Fibroblast of skin of left quadriceps (primary cell): ENCODE measurements at places on chromosomes 3 and 15.

DNA sequence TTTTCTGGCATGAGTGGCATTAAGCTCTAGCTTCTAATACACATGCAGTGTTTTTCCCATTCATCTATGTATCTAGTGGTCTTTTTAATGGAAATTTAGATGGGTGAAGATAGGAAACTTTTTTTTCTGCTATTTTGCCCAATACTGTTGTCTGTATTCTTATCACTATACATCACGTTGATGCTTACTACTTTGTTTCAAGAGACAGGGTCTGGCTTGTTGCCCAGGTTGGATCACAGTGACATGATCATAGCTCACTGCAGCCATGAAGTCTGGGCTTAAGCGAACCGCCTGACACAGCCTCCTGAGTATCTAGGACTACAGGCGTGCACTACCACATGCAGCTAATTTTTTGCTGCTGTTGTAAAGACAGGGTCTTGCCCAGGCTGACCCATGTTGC, 84.6 kb downstream of the PEAK1 start:
- peak; percentile 18 for DNase-seq

- no peak for DNase-seq
Measured at GRCh38 chr3:129892486-129892856, 1.0 kb downstream of the TMCC1 start.

DNA sequence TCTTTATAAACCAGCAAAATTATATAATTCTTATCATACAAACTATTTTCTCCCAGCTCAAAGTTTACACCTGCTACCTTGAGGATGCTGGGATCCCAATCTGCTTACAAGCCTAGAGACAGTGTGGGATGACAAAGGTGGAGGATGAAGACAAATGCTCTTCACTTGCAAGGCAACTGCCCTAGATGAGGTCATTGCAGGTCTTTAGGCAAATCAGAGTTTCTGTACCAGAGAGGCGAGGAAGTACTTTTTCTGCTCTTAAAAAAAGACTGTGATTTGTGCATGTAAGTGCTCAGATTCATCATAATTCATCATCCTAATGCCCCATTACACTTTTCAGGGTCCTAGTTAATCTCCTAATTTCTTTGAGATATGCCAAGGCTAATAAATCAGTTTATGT, 376.1 kb downstream of the ZPLD1 start:
- DNase-seq, result no peak

DNA sequence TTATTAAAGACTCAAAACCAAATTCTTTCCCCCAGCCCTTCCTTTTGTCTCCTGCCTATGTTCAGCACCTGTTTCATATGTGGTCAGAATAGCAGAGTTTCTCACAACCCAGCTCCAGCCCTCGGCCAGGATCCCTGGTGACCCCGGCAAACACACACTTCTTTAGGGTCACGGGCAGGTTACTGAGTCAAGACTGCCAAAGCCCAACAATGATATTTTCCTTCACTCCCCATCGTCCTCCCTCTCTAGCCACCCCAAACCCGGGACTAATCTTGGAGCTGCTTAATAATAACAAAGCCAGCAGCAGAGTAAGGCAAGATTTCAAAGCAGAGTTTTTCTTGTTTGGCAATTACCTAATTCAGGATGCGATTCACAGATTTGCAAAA, 25.5 kb downstream of the RARB start:
- no peak for DNase-seq

- DNase-seq, result no peak
Measured at GRCh38 chr15:85750319-85751290, 44.1 kb downstream of the KLHL25 start.

GRCh38 chr3:178971614-178972013, 100.0 kb downstream of the ZMAT3 start:
- no peak for DNase-seq

DNA sequence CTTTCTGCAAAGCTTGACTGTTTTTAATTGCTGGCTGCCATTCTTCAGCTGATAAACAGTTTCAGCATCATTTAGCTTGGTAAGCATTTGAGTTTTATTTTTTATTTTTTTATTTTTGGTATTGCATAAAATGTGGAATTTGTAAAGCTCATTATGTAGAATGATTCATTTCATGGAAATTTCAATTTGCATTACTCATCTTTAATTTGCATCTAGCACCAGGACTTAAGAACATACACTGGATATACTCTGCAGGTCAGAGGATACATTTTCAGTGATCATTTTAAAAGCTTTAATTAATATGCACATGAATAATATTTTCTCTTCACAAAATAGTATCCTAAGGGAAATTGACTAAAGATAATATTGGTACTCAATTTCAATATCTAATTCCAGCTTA, 732.4 kb upstream of the BCHE start:
- DNase-seq, result peak; percentile 28

DNA sequence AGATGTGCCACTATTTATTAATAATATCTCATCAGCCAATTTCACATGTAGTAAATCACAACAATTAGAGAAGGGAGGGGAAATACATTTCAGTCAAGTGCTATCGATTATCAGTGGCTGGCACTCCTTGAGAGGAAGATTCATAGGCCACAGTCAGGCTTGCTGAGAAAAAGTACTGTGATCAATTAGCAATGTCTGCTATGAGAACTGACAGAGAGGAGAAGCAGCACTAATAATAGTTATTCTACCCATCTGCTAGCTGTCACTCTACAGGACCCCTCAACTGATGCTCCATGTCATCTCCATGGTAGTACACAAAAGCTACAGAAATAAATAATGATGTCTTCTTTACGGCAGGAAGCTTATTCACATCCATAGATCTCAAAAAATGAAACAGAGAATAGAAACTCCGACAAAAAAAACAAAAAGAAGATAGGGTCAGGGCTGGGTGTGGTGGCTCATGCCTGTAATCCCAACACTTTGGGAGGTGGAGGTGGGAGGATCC, 351.3 kb downstream of the FOXP1 start:
- no peak for DNase-seq

- DNase-seq, result no peak
Measured at GRCh38 chr15:46918462-46919140, 798.7 kb upstream of the SEMA6D start.

- DNase-seq, result peak; percentile 75
Measured at GRCh38 chr15:90402223-90402622, 14.2 kb downstream of the IQGAP1 start.

DNA sequence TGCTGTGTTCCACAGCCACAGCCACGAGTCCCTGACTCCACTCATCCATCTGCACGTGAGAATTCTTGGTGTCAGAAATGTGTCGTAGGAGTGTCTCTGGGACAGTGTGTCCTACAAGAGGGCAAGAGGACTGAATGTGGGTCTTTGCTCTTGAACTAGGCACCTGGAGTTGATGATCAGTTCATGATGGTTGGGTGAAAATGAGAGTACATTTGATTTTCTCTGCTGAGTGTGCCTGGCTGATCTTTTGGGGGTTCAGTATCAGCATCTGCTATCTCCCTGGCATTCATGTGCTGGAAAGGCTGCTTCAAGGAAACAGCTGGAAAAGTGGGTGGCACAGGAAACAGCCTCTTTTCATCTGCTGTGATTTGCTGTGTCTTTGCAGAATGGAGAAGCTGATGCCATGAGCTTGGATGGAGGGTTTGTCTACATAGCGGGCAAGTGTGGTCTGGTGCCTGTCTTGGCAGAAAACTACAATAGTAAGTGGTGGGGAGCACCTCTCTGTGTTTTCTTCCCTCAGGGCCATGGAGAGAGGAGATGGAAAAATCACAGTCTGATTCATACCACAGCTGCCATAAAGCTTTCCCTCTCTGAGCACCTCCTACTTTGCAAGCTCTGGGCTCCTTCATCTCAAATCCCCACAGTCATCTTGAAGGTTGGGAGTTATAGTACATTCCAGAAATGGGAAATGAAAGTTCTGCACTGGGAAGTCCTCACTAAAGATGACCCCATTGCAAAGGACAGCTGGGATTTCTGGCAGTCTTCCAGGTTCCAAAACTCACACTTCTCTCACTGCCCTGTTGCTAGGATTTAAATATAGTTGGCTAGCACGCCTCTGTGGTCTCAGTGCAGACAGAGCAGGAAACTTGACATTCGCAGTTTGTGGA, 17.8 kb downstream of the TF start:
- no peak for DNase-seq

DNA sequence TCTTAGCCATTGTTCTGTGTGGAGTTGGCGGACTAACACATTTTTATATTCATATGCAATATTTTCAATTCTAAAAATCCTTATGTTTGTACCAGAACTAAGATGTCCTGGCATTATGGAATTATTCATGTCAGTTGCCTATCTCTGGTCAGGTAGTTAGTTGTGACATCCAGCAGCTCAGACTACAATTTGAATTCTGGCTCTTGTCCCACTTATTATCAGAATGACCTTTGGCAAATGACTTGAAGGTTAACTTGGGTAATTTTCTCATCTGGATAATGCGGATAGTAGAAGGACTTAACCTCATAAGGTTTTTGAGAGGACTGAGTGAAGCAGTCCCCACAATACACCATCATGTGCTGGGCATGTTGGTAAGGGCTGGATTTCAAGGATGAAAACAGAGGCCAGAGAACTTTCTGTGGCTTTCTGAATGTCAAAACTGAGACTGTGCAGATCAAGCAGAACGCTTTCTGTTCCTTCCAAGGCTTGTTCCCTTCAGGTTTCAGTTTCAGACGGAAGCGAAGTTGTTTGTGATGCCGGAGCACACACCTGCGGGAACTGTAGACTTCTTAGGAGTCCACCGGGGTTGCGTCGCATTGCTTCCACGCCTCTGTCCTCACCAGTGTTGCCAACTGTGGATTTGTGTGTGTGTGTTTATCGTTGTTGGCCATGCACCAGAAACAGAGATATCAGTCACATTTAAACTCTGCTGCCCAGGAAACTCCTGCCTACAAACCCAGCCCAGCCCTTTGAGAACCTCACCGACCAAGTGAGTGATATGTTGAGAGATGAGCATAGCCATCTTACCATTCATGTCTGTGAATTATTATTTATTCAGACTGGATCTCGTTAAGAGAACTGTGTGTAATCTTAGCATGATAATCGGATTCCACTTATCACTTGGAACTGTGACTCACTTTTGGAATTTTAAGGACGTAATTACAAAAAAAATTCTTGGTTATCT, 76.0 kb downstream of the PTPRG start:
- no peak for DNase-seq

- peak; percentile 69 for DNase-seq
Measured at GRCh38 chr15:83320404-83320803, 35.9 kb upstream of the BNC1 start.

- no peak for DNase-seq
Measured at GRCh38 chr3:58627570-58627885, 39.0 kb downstream of the FAM3D start.

- no peak for DNase-seq
Measured at GRCh38 chr3:32349184-32349583, 42.5 kb upstream of the CMTM7 start.

GRCh38 chr3:89072642-89073041, 34.8 kb upstream of the EPHA3 start:
- DNase-seq, result no peak

DNA sequence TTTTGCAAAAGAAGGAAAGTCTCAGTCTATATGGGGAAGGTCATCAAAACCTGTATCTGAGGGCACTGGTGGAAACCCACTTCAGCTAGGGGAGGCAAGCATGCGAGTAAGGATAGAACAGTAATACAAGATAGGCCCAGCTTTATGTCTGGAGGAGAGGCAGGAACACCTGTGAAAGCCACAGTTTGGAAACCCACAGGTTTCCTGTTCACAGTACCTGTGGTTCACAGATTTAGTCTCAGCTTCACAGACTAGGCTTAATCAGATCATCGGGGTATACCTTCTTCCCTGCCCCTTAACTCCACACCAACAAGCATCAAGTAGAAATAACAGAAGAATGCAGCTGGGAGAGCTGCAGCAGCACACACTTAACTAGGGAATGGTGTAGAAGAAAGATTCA, 36.2 kb downstream of the C2CD4B start:
- no peak for DNase-seq

DNA sequence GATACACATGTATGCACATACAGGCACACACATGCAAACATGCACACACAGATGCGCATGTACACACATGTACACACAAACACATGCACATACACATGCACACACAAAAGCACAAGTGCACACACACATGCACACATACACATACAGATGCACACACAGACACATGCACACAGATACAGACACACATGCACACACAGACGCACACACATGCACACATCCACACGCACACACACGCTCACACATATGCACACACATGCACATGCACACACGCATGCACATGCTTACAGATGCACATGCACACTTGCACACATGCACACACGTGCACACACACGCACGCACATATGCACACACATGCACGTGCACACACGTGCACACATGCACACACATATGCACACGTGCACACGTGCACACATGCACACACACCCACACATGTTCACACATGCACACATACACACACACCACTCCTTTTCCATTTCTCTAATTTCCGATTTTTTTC, 283.8 kb upstream of the FRG2C start:
- DNase-seq, result no peak

DNA sequence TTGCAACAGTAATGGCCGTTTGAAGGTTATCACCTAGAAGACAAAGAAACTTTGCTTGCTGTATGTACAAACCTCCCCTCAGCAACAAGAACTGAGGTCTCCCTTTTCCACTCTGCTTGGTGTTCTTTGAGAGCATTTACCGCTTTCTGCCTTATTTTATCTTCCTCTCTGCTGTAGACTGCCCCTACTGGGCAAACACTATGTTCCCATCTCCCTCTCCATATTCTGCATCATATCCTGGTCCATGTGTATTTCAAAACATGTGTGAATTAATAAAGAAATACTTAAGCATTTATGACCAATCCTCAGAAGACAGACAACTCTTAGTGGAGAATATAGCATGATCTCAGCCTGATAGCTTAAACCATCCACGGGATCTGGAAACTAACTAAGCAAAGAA, 64.4 kb downstream of the ATP13A5 start:
- no peak for DNase-seq

GRCh38 chr3:14810070-14810791, 8.5 kb upstream of the FGD5 start:
- DNase-seq, result no peak
